ENCODE measurements at places on chromosomes 16 and 17.

- DNase-seq, result no peak
Measured at GRCh38 chr16:16805809-16806208, 426.9 kb downstream of the NPIPA7 start.

GRCh38 chr16:81945665-81946064 lies 65.6 kb downstream of the SDR42E1 start:
- DNase-seq, result no peak

GRCh38 chr17:17738901-17739300 lies 57.6 kb downstream of the RAI1 start:
- no peak for DNase-seq

- DNase-seq, result peak; percentile 100
Measured at GRCh38 chr17:77957857-77958715, at the start of gene TNRC6C. Gene TNRC6C, plus strand, starts transcription at chr17:77958703. Its CDS starts 45,504 bp downstream, at chr17:78004207.

DNA sequence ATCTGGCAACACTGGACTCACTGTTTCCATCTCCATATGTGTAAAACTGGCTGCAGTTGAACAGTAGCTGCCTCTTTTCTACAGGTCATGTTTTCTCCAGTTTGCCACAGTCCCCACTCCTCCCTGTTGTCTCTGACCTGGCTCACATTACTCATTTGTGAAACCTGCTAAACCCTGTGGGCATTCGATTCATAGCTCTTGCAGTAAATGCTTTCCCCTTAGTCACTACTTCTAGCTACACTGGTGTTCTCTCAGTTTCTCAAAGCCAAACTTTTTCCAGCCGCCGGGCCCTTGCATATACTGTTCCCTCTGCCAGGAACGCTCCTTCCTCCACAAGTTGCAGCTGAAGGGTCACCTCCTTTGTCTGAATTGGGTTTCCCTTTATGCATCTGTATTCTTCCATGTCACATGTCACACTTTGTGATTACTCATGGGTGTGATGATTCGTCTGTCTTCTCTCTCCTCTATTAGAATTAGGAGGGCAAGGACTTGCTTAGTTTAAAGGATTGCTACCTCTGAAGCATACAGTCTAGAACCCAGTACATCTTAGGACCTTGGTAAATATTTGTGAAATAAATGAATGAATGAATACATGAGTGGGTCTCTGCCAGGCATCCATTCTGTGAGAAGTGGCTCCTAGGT lies 15.0 kb upstream of the MT4 start:
- no peak for DNase-seq

GRCh38 chr17:75847614-75848522 lies 3.7 kb upstream of the UNC13D start:
- no peak for DNase-seq

DNA sequence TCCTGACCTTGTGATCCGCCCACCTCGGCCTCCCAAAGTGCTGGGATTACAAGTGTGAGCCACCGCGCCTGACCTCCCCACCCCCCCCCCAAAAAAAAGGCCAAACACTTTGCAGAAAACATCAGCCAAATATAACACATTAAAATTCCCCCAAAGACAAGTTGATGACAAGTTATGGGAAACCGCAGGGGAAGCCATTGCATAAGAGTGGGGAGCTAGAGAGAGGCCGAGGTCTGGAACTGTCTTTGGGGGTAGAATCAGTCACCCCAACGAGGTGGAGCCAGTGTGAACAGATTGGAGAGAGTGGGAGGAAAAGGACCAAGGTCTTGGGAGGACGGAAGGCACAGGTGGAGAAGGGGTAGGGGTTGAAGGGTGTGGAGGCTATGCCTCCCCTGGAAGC lies 2.8 kb downstream of the DRC3 start:
- DNase-seq, result no peak

GRCh38 chr17:78920528-78920927 lies 4.7 kb downstream of the TIMP2 start:
- no peak for DNase-seq

DNA sequence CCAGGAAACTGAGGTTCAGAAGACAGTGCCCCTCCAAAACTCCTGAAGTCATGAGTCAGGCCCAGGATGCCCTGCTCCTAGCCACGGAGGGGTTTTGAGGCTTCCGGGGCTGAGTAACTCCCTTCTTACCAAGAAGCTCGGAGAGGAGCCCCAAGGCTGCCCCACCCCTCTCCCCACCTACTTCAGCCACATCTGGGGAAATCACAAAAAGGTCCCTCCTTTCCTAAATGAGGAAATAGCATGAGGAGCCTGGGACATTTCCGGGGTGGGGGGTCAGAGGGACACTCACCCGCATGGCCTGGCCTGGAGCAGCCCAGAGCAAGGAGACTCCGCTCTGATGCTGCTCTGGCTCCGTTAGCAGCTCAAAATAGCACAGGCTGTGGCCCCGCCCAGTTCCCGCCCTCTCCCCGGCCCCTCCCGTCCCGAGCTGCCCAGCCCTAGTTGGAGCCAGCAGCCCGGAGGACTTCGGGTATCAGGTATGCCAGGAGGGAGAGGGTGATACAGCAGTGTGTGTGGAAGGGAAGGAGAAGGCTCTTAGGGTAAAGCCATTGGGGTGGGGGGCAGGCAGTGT lies 40.1 kb downstream of the MYO18A start:
- peak; percentile 66 for DNase-seq

DNA sequence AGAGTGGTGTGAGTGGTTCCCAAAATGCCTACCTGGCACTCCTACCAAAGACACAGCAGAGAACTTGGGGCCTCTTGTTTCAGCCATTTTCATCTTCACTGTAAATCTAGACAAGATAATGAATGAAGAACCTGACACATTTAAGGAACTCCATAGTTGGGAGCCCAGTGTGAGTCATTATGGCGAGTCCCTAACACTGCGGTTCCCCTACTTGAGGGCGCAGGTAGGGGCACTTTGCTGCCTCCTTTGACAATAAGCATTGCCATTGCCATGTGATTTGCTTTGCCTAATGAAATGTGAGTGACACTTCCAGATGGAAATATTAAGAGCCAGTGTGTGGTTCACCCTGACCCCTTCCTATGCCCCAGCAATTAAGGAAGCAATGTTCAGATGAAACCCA lies 517.6 kb downstream of the MAF start:
- no peak for DNase-seq

DNA sequence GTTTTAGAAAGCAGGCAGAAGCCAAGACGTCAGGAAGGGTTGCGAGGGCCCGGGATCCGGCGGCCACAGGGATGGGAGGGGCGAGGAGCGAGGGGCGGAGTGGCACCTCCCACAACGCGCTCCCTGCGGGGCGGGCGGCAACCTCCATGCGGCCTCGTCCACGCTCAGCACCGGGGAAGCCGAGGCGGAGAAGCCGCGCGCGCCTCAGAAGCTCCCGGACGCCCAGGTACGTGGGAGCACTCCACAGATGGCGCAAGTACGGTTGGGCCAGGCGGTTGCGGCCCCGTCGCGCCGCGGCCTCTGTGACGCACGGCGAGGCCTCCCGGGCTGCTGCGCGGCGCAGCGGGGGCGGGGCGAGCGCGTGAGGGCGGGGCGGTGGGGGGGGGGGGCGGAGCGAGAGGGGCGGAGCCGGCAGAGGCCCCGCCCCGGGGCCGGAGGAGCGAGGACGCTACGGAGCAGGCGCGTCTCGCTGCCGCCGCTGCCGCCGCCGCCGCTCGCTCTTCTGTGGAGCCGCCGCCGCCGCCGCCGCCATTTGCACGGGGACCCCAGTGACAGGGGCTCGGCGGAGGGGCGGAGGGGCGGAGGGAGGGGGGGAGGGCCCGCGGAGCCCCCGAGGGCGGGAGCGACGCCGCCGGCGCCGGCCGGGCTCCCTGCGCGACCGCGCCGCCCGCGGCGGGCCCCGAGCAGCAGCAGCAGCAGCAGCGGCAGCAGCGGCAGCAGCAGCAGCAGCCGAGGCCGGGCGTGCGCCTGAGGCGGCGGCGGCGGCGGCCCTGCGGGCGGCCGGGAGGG lies at the start of gene TENT4B:
TSS of gene TENT4B (plus strand) at position 500 of the 789 bp plus-strand sequence. CDS start 316 bp downstream, outside the sequence.
- peak; percentile 79 for DNase-seq

Measured in stimulated activated CD8-positive, alpha-beta memory T cell treated with anti-CD3 and anti-CD28 coated beads, Interleukin-2, amount 100 ng/mL, for 1 hour (primary cell).